ENCODE measurements at places on chromosomes 12 and 14.

DNA sequence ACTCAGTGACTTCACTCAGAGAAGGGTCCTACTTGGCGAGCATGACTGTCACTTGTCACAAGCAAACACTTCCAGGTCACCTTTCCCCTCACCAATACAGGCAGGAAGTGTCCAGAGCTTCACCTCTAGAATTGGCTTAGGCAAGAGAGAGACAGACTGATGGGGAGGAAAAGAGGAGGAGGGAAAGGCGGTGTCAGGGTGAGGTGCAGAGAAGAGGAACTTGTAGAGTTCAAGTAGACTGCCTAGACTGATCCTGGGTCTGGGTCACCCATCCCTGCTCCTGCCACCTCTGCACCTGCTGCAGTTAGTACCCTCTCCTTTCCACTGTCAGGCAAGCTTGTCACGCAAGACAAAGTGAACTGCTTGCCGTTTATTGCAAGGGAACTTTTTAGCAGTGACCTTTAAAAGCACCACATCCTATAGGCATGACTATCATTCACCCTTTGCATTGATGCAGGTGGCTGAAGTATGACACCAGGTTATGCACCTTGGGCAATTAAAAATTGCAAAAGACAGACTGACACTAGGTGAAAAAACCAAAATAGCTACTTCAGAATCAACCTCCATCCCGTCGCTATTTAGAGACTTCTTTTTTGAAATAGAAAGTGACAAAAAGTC lies 292.4 kb downstream of the SYT1 start:
- DNase-seq, result no peak

- DNase-seq, result no peak
Observed at GRCh38 chr14:69792887-69793421, 4.1 kb downstream of the SLC10A1 start.

DNA sequence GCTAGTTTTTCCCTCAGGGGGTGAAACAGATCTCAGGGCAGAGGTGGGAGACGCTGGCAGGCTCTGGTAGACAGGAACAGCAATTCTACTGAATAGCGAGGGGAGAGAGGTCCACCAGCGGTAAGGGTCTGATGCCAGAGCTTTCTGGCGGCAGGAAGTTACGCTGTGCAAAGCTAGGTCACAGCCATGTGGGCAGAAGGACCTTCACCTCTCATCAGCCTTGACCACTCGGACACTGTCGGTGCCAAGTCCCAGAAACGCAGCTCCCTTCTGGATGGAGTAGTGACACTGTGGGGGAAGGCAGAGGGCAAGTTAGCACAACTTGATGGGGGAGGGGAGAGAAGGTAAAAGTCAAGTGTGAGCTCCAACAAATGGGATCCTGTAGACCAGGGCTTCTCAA lies 10.3 kb upstream of the ZNF740 start:
- no peak for DNase-seq

- no peak for DNase-seq
Observed at GRCh38 chr14:87113286-87113685, 879.7 kb downstream of the GALC start.

DNA sequence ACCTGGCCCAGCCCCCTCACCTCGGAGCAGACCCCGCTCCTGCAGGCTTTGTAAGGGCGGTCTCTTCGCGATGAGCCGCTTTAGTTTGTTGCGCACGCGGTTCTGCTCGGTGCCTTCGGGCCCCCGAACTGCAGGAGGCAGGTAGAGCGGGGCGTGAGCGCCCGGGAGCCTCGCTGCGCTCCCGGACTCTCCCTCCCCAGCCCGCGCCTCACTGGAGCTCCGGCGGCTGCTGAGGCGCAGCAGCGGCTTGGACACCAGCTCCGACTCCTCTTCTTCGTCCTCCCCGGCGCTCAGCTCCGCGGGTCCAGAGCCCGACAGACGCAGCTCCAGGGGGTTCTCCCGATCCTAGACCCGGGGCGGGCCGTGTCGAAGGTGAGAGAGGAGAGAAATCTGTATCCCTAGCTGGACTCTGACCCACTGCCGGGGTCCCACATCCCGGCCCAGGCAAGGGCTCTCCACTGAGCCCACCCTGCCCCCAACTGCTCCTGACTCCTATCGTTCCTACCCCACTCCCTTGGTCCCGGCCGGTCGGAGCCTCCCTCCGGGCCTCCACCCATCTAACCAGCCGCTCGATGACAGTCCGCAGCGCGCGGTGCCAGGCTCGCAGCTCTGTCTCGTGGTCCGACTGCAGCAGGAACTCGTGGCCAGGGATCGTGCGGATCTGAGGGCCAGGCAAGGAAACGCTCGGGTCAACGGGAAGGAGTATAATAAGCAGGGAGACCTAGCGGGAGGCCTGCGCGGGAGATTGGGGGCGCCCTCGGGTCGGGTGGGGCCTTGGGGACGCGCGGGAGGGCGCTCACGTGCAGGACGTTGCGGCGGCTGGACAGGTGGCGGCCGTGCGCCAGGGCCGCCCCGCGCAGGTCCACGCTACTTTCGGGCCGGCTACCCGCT lies 4.2 kb downstream of the ARHGAP9 start:
- no peak for DNase-seq

GRCh38 chr12:77406219-77406905 lies 341.0 kb upstream of the E2F7 start:
- no peak for DNase-seq

Data from pons (tissue), 1 donor.